ENCODE measurements at places on chromosomes 13 and 19.

DNA sequence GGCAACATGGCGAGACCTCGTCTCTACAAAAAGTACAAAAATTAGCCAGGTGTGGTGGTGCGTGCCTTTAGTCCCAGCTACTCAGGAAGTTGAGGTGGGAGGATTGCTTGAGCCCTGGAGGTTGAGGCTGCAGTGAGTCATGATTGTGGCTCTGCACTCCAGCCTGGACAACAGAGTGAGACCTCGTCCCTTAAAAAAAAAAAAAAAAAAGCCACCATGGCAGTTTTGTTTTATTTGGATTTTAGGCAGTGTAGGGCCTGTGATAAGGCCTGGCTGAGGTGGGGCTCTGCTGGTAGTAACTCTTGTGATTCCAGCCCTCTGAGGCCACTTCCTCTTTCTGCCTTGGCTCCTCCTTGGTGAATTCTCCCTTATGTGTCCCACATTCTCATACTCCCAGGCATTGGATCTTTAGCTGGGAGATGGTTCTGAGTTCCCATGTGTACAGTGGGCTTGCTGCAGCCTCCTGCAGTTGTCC, 39.2 kb downstream of the GATAD2A start:
- DNase-seq: peak; percentile 43

DNA sequence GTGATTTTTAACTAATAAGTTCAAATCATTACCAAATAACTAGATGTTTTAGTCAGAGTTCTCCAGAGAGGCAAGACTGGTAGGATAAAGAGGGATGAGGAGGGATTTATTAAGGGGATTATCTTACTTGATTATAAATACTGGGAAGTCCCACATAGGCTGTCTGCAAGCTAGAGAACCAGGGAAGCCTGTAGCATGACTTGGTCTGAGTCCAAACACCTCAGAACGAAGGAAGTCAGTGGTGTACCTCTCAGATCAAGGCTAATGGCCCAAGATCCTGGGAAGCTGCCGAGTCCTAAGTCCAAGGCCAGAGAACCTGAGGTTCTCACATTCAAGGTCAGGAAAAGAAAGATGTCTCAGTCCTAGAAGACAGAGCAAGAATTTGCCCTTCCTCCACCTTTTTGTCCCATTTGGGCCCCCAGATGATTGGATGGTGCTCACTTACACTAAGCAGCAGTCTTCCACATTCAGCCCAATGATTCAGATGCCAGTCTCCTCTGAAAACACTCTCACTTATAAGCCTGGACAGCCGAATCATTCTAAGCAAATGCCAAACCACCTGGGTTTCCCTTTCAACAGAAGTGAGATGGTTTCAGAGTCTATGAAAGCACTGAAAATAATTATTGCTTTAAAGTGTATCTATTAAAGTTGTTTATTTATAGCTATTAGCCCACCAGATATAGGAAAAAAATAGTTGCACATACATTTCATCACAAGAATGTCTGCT, 1599.2 kb downstream of the OLFM4 start:
- no peak for DNase-seq

DNA sequence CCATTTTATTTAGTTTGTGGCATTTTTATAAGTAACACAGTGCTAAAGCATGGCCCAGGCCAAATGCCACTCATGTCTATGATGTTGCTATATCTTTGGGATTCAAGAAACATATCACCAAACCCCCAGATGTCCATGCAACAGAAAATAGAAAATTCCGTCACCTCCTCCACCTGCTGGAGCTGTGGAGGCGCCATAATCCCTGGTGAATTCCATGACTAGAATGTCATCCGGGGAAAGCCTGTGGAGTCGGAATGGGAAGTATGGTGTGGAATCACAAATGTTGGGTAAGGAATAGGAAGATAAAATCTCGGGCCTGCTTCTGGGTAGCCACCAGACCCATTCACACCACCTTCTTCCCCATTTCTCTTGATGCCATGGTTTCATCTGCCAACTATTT, 51.7 kb upstream of the RAP2A start:
- no peak for DNase-seq

DNA sequence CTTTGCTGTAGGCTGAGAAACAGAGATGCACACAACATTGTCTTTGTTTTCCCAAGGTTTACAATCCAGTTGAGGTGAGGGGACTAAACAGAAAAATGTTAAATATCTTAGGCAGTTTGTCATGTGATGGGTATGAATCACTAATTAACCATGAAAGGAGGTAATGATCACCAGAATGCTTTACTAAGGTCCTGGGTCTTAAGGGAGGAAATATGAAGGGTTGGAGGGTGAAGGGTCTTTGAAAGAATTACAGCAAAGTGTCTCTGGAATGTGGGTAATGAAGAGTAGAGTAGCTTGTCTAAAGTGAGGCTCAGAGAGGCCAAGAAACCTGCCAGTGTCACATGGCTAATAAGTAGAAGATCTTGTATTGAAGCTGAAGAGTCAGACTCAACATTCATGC, 19.0 kb downstream of the BIVM start:
- DNase-seq: peak; percentile 99

- no peak for DNase-seq
Observed at GRCh38 chr13:49627831-49628652, at the start of gene ARL11. Gene ARL11 (plus strand): TSS chr13:49628507. CDS start chr13:49630448, 1,941 bp downstream.

All from renal cortical epithelial cell (primary cell).